NCI-H510A treated with DMSO at 0.1 percent for 48 hours (cell line): ENCODE measurements at places on chromosomes 6 and 20.

- DNase-seq, result no peak
These were observed 4.5 kb downstream of the ACSS1 start for GRCh38 chr20:25053255-25054031.

DNA sequence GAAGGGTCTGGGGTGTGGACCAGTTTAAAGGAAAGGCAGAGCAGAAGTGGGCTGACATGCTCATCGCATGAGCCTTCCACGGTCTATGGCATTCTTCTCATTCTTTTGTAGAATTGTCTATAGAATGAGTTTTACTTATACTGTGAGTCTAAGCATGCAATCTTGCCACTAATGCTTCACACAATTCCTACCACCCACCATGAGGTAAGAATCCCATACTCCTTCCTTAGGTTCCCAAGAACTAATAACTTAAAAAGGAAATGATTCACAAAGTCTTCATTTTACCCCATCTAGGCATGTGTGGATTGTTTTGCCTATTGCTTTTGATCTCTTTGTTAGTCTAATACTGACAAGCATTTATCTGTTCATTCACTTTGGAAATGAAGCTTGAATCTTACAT is 195.2 kb downstream of the LY86 start:
- no peak for DNase-seq

DNA sequence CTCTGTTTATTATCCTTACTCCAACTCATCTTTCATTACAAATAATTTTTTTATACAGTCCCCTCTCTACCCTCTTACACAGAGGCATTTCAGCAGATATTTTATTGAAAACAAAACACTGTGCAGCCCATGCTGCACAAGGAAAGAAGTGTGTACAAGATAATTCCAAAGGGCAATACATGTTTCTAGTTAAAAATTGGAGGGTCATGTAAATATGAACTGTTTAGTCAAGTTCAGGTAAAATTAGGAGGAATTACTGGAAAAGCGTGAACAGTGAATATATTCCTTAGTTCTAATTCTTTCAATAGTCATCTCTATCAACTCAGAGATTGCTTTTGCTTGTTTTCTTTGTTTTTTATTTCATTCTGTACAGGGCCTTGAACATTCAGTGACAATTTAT is 27.9 kb upstream of the TSPYL1 start:
- DNase-seq, result no peak

DNA sequence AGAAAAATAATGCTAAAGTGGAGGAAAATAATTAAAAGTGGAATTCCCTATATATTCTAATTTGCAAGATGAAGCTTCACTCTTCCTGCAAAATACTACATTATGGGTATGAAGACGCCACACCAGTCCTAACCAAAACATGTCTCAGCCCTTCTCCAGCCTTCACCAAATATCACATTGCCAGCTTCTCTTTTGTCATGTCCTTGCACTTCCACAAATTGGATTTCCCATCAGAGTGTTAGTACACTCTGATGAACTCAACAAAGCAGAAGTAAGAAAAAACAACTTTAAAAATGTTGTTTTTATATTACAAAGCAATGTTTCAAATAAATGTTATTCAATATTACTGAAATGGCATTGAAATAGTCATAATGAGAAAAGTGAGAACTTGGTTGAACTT is 62.4 kb upstream of the RNF146 start:
- no peak for DNase-seq

GRCh38 chr6:36650848-36651478 is 27.6 kb upstream of the CDKN1A start:
- no peak for DNase-seq

DNA sequence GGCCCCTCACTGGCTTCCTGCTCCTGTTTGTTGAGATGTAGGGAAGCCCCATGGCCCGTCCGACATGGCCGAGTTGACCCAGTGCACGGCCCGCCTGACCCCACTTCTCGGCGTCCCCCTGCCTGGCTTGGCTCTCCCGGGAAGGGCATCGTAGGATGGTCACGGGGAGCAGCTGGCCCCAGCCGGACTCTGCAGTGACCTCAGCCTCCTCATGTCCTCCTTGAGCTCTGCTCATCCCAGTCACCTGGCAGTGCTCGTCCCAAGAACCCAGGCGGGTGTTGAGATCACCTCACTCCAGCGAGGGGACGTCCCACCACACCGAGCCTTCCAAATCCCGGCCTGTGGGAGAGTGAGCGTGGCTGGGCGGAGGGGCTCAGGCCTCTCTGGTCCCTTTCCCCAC is 15.7 kb downstream of the SLCO4A1 start:
- no peak for DNase-seq

DNA sequence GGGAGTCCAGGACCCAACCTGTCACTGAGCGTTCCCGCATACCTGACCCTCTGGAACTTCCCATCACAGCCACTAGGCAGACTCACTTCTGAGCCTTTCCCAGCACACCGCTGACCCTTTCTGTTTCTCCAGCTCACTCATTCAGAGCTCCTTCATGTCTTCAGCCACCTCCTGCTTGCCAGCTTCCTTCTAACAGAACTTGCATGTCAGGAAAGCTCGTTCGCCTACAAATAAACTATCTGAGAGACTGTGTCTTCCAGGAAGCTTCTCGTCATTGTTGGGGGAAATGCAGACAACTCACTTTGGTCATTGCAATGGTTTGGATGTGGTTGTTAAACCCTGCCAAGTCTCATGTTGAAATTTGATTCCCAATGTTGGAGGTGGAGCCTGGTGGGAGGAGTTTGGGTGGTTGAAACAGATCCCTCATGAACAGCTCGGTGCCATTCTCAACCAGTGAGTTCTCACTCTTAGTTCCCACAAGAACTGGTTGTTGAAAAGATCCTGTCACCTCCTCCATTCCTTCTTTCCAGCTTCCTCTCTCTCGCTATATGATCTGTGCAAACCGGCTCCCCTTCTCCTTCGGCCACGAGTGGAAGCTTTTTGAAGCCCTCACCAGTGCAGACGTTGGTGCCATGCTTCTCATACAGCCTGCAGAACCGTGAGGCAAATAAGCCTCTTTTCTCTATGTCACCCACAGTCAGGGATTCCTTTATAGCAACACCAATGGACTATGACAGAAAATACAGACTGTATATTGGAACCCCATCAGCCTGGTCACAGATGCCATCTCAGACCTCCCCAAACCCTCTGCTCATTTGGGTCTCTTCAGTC is 1.4 kb upstream of the MUC21 start:
- DNase-seq, result no peak

DNA sequence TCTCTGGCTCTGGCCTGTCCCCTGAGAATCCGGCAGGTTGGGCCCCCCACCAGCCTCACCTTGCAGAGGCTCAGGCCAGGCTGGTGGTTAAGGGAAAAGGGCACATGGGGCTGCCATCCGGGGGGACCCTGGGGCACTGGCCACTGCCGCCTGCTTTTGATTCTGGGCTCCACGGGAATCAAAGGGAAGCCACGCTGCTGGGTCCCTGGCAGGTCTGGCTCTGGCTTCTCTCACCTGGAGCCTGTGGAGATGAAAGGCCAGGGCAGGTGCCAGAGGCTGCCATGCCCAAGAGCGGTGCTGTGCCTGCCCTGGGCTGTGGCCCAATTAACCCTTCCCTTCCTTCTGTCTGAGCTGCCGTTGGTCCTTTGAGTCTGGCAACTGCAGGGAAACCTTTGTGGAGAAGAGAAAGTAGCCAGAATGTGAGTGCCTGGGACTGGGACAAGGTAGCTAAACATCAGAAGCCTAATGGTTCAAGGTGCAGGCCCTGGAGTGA is 9.4 kb upstream of the CDH22 start:
- DNase-seq, result peak; percentile 13
